Stimulated activated CD4-positive, alpha-beta T cell treated with anti-CD3 and anti-CD28 coated beads, Interleukin-2, amount 100 ng/mL, for 48 hours (primary cell): ENCODE measurements at places on chromosomes 3 and 15.

DNA sequence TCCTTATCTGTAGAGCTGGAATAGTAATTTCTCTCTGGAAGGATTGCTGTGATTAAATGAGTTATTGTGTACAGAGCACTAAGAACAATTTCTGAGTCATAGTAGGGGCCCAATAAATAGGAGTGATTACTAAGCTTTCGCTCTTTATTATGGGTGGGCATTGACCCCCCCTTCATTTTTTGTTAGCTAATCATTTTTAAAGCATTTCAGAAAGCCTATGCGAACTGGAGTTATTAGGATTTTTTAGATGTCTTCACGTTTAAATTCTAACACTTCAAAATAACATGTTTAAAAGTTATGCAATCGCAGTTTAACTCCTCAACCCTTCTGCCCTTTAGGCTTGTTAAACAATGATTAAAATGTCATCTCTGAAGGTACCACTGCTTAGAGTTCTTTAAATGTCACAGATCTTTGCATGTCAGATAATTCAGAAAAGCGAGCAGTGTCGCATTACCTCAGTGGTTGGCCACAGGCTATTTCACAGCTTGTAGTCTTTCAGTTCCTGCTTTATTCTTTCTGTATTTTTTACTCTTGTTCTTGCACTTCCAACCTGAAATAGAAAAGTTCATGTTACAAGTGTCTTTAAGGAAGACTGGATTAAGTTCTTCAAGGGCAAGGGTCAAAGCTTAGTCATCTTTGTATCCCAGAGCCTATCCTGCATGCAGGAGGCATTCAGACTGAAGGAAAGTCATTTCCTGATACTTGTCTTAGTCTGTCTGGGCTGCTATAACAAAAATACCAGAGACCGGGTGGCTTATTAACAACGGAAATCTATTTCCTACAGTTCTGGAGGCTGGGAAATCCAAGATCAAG is 102.9 kb downstream of the FNDC3B start:
- DNase-seq, result no peak

GRCh38 chr3:7576071-7576470 is 715.2 kb downstream of the GRM7 start:
- no peak for DNase-seq

- no peak for DNase-seq
These were observed 10.6 kb downstream of the DNAJB8 start for GRCh38 chr3:128455786-128456748.

GRCh38 chr15:51750792-51751696 is at the start of gene TMOD2:
Gene TMOD2, plus strand, starts transcription at chr15:51751597. Its CDS starts 14,845 bp downstream, at chr15:51766442.
- peak; percentile 37 for DNase-seq

GRCh38 chr3:29441422-29441821 is 160.6 kb downstream of the RBMS3 start:
- no peak for DNase-seq

GRCh38 chr15:88498996-88499395 is 31.5 kb downstream of the MRPS11 start:
- no peak for DNase-seq

GRCh38 chr3:43523454-43524053 is 98.3 kb downstream of the ANO10 start:
- no peak for DNase-seq
